ENCODE measurements at places on chromosomes 12 and 14.

DNA sequence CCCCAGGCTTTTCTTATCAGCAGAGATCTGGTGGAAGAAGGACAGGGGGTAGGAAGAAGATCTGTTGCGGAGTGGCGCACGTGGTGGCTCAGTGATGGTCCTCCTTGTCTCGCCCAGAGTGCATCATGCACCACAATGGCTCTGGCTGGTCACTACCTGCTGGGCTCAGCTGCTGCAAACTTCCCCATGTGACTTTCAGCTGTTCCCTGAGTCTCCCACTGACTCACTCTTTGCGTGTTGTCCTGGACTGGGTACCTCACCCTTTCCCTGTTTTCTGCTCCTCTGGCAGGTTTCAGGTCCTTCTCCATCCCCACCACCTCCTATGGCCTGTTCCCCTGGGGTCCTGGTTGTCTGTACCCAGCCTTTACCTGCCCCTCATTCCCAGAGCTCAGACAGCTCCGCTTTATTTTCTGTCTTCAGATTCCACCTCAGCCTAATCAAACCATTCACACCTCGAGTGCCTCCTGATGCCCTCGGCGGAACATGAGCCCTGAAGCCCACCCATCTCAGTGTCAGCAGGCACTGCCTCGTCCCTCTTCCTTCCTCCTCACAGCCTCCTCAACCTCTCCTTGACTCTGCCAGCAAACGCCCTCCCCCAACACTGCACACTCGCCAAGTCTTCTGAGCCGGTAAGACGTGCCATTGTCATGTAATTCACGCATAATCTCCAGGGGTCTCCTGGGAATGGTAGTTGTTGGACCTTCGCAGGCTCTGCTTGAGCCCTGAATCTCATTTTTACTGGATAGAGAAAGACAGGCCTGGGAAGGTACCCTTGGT, 1.8 kb downstream of the C1R start:
- H3K27me3 ChIP-seq: peaks cover 6% of the 10 kb centered on the region
- peaks cover 8% of the 10 kb centered on the region for H3K4me1 ChIP-seq
- H3K4me3 ChIP-seq: no peak overlapping the region

GRCh38 chr14:55094292-55095157, 34.5 kb upstream of the LGALS3 start:
- DNase-seq: no peak
- H3K27ac ChIP-seq: no peak overlapping the region
- H3K4me1 ChIP-seq: peaks cover 43% of the 10 kb centered on the region
- H3K36me3 ChIP-seq: no peaks in the 10 kb centered on the region
- no peaks in the 10 kb centered on the region for H3K27me3 ChIP-seq

- peak overlapping the region; percentile 90 for H3K27ac ChIP-seq
- no peak for DNase-seq
- peaks cover 44% of the 10 kb centered on the region for H3K4me1 ChIP-seq
- H3K4me3 ChIP-seq: peak overlapping the region; percentile 89
- peaks cover 32% of the 10 kb centered on the region for H3K36me3 ChIP-seq
- no peaks in the 10 kb centered on the region for H3K27me3 ChIP-seq
These were observed 745 bp upstream of the NAA30 start for GRCh38 chr14:57389646-57390036.

DNA sequence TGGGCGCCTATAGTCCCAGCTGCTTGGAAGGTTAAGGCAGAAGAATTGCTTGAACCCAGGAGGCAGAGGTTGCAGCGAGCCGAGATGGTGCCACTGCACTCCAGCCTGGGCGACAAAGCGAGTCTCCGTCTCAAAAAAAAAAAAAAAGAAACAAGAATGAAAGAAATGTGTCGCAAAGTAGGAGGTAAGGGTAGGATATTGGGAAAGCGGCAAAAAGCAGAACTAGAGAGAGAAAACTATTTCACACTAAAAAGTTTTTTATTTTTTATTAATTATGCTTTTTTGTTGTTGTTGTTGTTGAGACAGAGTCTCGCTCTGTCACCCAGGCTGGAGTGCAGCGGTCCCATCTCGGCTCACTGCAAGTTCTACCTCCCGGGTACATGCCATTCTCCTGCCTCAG, 17.7 kb downstream of the SBNO1 start:
- H3K4me3 ChIP-seq: no peak overlapping the region
- H3K27me3 ChIP-seq: no peaks in the 10 kb centered on the region
- H3K27ac ChIP-seq: no peak overlapping the region
- H3K4me1 ChIP-seq: peaks cover 9% of the 10 kb centered on the region
- peaks cover 42% of the 10 kb centered on the region for H3K36me3 ChIP-seq
- DNase-seq: no peak

- H3K36me3 ChIP-seq: no peaks in the 10 kb centered on the region
- DNase-seq: no peak
- no peaks in the 10 kb centered on the region for H3K4me1 ChIP-seq
- no peak overlapping the region for H3K4me3 ChIP-seq
- no peaks in the 10 kb centered on the region for H3K27me3 ChIP-seq
- H3K27ac ChIP-seq: no peak overlapping the region
These were observed 192.2 kb downstream of the TMTC3 start for GRCh38 chr12:88334271-88334670.

DNA sequence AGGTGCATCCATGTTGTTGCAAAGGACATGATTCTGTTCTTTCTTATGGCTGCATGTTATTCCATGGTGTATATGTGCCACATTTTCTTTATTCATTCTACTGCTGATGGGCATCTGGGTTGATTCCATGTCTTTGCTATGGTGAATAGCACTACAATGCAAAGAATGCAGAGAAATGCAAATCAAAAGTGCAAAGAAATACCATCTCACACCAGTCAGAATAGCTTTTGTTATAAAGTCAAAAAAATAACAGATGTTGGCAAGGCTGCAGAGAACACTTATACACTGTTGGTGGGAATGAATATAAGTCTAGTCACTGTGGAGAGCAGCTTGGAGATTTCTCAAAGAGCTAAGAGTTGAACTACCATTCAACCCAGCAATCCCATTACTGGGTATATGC, 99.2 kb downstream of the DHRS2 start:
- H3K4me3 ChIP-seq: no peak overlapping the region
- H3K27me3 ChIP-seq: peaks cover 5% of the 10 kb centered on the region
- no peaks in the 10 kb centered on the region for H3K4me1 ChIP-seq
- DNase-seq: no peak

GRCh38 chr12:76554405-76555230, 5.0 kb downstream of the OSBPL8 start:
- no peak for DNase-seq
- no peak overlapping the region for H3K27ac ChIP-seq
- H3K27me3 ChIP-seq: no peaks in the 10 kb centered on the region
- H3K4me3 ChIP-seq: no peak overlapping the region

- no peak for DNase-seq
- H3K4me3 ChIP-seq: no peak overlapping the region
- no peaks in the 10 kb centered on the region for H3K36me3 ChIP-seq
- H3K4me1 ChIP-seq: no peaks in the 10 kb centered on the region
- no peaks in the 10 kb centered on the region for H3K27me3 ChIP-seq
- H3K27ac ChIP-seq: no peak overlapping the region
These were observed 170.4 kb downstream of the PRKD1 start for GRCh38 chr14:29757188-29757680.

- H3K27ac ChIP-seq: no peak overlapping the region
- DNase-seq: no peak
- peaks cover 5% of the 10 kb centered on the region for H3K27me3 ChIP-seq
- H3K4me1 ChIP-seq: no peaks in the 10 kb centered on the region
These were observed 7.4 kb downstream of the MOK start for GRCh38 chr14:102297436-102298170.

- peaks cover 10% of the 10 kb centered on the region for H3K4me1 ChIP-seq
- no peaks in the 10 kb centered on the region for H3K36me3 ChIP-seq
- peaks cover 20% of the 10 kb centered on the region for H3K27me3 ChIP-seq
- no peak overlapping the region for H3K27ac ChIP-seq
These were observed 35.1 kb downstream of the EIF2S3B start for GRCh38 chr12:10540776-10541205.

DNA sequence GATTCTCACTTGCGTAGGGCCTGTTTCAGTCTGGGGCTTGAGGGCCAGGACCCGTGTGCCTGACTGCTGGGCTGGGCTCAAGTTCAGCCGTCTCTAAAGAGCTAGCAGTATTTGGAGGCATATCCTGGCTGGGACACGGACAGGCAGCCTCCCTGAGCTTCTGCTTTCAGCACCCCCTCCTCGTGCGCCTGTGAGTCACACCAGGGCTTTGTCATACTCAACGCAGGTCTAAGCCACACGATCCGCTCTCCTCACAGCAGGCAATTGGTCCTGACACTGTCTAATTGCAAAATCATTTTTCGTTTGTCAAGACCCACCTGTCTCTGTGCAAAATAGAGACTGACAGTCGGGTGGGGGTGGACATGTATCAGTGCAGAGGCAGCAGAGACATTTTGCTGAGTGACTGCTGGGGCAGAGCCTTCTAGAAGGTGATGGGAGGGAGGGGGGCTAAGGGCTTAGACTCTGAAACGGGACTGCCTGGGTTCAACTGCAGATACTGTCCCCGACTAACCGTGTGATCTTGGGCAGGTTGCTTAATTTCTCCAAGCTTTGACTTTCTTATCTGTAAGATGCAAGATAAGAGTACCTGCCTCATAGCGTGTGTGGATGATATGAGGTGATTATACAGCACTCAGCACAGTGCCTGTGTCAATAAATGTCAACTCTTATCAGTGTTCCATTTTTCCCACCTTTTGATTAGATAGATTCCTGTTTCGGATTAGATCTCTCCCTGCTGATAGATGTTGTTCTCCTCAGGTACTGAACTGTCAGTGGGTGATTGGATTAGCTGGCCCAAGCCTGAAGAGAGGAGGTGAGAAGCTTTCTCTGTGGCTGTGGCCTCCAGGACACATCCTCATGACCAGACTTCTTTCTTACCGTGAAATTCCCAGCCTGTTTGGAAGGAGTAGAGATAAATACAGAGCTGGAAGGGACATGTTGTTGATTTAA, 53.1 kb downstream of the KCNA1 start:
- no peak overlapping the region for H3K4me3 ChIP-seq
- H3K27me3 ChIP-seq: peaks cover 29% of the 10 kb centered on the region

DNA sequence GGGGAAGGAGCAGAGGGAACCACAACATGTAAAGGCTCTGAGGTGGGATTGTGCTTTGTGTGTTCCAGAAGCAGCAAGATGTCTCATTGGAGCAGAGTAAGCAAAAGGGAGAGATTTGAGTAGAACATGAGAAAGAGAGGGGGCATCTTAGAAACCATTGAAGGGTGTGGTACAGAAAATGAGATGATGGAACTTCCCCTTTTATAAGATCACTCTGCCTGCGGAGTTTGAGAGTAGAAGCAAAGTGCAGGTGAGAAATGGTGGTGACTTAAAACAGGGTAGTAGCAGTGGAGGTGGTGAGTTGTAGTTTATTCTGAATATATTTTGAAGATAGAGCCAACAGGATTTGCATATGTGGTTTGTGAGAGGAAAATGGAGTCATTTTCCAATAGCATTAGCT, 56.0 kb downstream of the FBXO34 start:
- no peak overlapping the region for H3K27ac ChIP-seq
- DNase-seq: no peak
- H3K27me3 ChIP-seq: no peaks in the 10 kb centered on the region
- H3K4me1 ChIP-seq: peaks cover 38% of the 10 kb centered on the region

DNA sequence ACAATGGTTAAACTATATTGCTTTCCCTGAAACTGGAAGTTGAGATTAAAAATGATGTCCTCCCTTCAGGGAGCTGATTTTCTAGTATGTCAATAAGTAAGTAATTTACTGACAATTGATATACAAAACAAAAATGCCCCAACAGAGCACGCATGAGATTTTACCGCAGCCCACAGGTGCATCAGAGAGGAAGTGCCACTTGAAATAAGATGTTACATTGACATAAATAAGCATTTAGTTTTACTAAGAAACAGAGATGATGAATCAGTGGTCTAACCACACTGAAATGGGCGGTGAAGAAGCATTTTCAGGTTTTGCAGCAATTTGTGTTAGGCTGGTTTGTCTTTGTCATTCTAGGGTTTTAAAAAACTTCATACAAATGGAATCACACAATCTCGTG, 8.8 kb upstream of the CLECL1 start:
- H3K36me3 ChIP-seq: peaks cover 23% of the 10 kb centered on the region
- H3K4me3 ChIP-seq: peak overlapping the region; percentile 79
- peaks cover 71% of the 10 kb centered on the region for H3K4me1 ChIP-seq
- DNase-seq: peak; percentile 89

DNA sequence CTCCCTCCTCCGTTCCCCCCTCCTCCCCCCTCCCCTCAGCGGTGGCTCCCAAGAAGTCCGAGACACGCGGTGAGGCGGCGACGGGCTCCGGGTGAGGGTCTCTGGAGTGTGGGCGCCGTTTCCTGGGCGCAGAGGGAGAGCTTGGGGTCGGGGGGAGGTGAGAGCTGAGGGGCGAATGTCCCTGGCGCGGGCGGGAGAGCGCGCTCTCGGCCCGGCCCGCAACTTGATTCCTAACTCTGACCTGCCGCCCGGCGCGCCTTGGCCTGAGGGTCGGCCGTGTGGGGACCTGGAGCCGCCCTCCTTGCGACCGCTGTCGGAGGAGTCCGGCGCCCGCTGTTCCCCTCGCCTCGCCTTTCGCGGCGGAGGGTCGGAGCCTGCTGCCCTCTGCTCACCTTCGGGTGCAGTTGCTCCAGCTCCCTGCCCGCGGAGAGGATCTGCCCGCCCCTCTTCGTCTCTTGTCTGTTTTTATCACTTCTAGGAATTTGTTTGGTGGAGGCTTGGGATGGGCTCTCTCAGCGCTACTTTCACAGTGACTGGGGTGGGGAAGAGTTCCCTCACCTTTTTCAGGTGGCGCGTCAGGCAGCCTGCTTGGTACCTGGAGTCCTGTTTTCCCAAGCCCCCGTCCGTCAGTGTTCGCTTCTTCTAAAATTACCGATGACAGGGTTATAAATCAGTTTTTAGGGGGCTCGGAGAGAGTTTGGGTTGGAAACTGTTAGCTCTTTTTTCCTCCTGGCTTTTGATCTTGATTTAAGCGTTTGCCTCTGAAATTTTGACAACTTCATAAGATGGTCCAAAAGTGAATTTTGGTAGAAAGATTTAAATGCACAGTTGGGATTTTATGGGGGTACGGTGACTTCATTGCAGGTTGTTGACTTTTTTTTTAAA, 495 bp downstream of the ADIPOR2 start:
- no peak for DNase-seq
- H3K36me3 ChIP-seq: peaks cover 22% of the 10 kb centered on the region
- H3K27me3 ChIP-seq: no peaks in the 10 kb centered on the region
- H3K4me1 ChIP-seq: peaks cover 50% of the 10 kb centered on the region
- peak overlapping the region; percentile 98 for H3K4me3 ChIP-seq

DNA sequence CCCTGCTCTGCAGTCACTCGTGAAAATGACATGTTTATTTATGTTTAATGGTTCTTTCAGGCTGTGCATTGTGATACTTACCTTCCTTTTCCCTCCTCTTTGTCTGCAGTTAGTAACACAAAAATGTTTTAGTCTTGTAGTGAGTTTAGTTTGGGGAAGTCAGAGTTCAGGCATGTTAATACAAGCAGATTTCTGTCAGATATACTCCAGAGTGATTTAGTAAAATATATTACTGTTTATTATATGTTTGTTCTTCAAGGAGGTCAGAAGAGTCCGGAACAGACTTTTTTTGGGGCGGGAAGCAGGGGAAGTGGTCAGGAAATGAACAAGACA, 28.7 kb downstream of the MSRB3 start:
- no peak for DNase-seq
- no peak overlapping the region for H3K4me3 ChIP-seq
- peaks cover 30% of the 10 kb centered on the region for H3K27me3 ChIP-seq

- no peak for DNase-seq
- peaks cover 41% of the 10 kb centered on the region for H3K4me1 ChIP-seq
- no peak overlapping the region for H3K4me3 ChIP-seq
These were observed 111.4 kb upstream of the SFSWAP start for GRCh38 chr12:131599190-131600159.
